ENCODE measurements at places on chromosomes 5 and 9.
A peak's percentile ranks its signal among the peaks of the same experiment; 100 is the strongest.

DNA sequence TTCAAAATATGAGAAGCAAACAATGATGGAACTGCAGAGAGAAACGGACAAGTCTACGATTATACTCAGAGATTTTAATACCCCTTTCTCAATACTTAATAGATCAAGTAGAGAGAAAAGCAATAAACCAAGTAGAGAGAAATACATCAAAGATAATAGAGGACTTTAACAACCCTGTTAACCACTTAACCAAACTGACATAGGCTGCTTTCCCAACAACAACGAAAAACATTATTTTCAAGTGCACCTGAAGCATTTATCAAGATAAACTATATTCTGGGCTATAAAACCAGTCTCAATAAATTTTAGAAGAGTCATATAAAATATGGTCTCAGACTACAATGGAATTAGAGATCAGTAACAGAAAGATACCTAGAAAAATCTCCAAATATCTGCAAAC lies 67.4 kb downstream of the GNAQ start:
- no peak for DNase-seq

GRCh38 chr5:77437194-77437593 lies 54.9 kb downstream of the WDR41 start:
- no peak for DNase-seq

GRCh38 chr9:86645303-86645702 lies 291.1 kb upstream of the TUT7 start:
- DNase-seq, result no peak

DNA sequence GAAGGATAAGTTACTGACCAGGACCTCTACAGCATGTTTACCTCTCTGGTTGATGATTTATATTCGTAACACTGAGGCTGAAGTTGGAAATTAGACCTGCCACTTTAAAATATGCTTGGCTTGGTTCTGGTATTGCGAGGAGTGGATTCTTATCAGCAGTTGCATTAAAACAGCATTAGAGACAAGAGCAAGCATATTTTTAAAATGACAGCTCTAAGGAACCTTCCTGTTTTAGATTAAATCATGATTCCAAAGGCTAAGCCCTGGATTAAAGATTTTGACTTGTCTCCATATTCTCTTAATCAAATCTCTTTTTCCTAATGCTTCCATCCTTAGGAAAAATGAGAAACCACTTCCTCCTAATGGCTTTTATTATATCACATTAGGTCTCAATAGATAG lies 277.8 kb downstream of the KCTD16 start:
- no peak for DNase-seq

- no peak for DNase-seq
Measured at GRCh38 chr9:2788919-2789318, 55.0 kb downstream of the PUM3 start.

DNA sequence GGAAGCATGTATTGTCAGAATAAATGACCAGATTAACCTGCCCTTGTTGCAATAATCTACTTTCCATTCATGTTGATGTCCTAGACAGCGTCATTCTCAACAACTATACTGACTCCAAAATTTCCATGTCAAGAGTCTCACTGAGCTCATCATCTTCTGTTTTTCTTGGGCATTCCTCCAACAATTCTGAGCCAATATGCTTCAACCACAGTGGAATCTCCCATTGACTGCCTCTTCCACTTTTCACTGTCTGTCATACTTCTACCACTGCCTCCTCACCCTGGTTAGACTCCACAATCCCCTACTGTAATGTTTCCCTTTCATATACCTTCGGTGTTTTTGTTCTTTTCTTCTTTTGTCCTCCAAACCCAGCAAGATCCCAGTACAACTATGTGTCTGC lies 162.8 kb downstream of the TLE1 start:
- DNase-seq, result no peak

DNA sequence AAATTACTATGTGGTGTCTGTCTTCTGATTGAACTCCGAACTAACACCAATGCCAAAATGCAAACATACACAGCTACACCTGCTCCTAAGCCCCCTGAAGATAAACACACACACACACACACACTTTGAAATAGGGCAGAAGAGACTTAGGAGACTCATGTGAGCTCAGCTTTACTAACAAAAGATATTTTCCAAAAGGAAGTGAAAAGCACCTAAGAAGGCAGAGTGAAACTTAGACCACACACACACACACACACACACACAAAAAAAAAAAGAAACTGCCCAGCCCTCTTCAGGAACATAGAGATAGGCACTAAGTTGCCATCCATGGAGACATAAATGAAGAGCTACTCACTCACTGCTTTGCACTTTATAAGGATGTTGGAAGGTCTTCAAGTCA lies 45.2 kb upstream of the APC start:
- DNase-seq, result no peak

GRCh38 chr5:45060724-45061123 lies 252.0 kb downstream of the MRPS30 start:
- no peak for DNase-seq

GRCh38 chr9:93058355-93059010 lies at the start of gene SUSD3:
Gene SUSD3, plus strand, starts transcription at chr9:93058701. Its CDS starts 42 bp downstream, at chr9:93058743.
- DNase-seq, result peak; percentile 72

GRCh38 chr5:93343570-93343969 lies 237.4 kb downstream of the NR2F1-AS1 start:
- DNase-seq, result no peak

DNA sequence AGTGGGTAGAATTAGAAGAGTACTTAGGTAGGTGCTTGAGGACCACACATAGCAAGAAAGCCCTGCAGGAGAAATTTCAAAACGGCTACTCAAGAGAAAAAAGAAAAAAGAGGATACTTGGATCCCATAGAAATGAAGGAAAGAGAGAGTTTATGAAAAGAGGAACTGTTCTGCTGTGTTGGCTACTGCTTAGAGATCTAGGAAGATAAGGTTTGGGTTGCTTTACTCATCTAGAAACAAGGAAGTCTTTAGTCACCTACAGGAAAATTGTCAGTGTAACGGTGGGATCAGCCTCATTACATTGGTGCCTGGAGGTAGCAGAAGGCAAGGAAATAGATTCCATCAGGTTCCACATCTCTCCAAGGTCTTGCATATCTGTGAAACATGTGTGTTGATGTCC lies 14.8 kb upstream of the C5orf46 start:
- DNase-seq, result no peak
